Germinal center (tissue), 1 donor: ENCODE measurements at places on chromosomes 7 and 10.

DNA sequence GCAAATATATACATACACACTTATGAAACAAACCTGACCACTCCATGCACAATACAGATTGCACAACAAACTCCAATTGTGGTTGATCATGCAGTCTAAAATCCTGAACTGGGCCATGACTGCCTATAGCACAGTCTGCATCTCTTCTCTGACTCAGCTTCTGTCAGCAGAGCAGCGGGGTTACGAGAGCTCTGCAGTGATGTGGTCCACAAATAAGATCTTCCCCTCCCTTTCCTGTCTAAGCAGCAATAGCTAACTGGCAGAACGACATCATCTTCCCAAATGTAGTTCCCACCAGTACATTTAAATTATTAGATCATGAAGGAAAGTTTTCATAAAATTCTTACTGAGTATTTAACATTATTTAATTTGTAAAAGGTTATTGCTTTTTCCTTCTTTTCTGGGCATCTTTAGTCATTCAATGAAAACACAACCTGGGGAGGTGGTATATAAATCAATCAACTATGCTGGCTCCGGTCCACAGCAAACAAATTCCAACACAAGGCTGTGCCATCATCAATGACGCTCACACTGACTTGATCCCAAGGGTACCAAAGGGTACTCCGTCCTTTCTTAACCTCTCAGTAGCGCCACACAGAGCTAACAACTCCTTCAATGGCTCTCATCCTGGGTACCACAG is 17.1 kb downstream of the ARHGAP21 start:
- no peak for DNase-seq

- no peak for DNase-seq
Measured at GRCh38 chr10:120883071-120883470, 31.9 kb downstream of the WDR11 start.

GRCh38 chr7:132395361-132395760 is 180.9 kb downstream of the PLXNA4 start:
- DNase-seq = no peak

DNA sequence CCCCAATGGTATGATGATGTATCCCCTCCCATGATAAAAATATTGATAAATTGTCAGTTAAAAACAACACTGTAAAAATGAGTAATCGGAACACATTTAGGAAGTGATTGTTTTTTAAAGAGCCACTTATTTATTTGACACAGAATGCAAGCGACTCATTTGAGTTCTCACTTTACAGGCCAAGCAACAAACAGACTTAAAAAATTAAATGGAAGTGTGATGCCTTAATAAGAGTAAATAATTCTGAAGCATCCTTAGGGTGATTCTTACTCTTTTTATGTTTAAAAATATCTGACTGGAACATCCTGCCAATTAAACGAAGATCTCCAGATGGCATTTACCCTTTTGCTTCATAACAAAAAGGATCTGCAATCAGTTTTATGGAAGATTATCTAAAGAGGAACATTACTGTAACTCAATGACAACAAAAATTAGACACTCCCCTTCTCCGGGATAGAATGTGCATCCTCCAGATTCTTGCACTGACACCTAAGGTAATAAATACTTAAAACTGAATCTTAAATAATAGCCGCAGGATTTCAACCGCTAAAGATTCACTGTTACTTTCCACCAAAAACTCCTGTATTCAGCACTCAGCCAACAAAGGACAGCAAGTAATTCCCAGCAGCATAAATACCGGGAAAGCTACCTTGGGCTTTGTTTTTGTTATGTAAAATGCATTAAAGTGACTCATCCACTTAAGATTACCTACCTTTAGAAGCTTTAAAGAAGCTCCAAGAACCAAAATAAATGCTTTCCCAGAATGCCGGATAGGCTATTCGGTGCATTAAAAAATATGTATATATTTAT is 1.7 kb downstream of the CACNA2D1 start:
- DNase-seq = no peak

DNA sequence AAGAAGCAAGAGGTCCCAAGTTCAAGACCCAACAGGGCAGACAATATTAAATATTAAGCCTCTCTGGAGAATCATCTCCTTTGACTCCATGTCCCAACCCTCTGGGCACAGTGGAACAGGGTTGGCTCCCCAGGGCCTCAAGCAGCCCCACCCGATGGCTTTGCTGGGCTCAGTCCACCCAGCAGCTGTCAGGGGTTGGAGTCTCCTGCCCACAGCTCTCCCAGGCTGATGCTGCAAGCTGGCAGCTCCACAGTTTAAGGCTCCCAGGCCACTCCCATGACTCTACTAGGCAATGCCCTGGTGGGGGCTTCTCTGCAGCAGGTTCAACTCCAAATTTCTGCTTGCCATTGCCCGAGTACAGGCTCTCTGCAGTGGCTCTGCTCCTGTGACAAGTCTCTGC is 55.1 kb downstream of the LARP4B start:
- no peak for DNase-seq

GRCh38 chr7:129343099-129343700 is 91.0 kb upstream of the STRIP2 start:
- DNase-seq = peak; percentile 35

DNA sequence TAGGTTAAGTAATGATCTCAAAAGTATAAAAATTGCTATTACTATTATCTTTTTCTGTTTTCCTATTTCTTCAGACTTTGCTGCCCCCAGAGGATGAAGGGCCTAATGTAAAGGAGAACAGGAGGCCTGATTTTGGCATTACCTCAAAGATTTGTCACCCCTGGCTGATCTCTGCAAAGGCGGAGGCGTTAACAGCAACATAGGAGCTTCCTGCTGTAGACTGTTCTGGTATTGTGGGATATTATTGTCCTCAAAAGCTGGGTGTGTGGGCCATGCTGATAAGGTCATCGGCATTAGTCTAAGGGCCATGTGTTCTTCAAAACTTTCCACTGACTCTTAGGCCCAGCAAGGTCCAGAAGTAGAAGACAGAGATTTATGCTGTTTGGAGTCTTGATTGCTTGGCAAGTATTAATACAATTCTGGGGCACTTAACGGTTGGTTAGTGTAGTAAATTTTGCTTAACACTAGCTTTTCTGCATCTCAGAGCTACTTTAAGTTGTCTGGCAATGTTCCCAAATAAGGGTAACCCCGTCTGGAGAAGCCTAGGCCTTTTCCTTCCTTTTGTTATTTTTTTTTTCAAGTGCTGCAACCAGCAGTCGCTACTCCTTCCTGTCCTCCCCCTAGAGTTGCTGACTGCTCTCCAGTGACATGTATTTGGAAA is 14.0 kb upstream of the ENTPD1 start:
- DNase-seq = peak; percentile 59

DNA sequence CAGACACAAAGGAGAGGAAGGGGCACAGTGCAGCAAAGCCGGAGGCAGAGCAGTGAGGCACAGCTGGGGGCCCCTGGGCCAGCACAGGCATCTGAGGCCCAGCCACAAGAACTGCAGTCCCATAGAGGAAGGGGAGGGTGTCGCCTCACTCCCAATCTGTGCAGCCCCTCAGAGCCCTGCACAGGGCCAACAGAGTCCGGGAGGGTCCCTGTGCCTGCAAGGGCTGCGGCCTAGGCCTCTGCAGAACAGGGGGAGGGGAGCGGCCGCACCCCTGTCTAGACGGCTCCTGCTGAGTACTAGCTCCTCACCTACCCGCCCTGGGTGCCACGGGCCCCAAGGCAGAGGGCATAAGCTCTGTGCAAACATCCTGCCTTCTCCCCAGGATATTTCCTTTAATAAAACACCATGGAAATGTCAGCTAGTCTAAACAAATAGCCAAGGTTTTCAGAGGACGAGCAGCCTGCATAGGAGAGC is 32.4 kb upstream of the RET start:
- DNase-seq = no peak

GRCh38 chr7:768881-769504 is 41.9 kb upstream of the PRKAR1B start:
- DNase-seq = no peak
